ENCODE measurements at places on chromosomes 16 and 17.
A peak's percentile ranks its signal among the peaks of the same experiment; 100 is the strongest.

GRCh38 chr16:89167425-89167941 is 4.1 kb upstream of the CDH15 start:
- peak; percentile 91 for DNase-seq

DNA sequence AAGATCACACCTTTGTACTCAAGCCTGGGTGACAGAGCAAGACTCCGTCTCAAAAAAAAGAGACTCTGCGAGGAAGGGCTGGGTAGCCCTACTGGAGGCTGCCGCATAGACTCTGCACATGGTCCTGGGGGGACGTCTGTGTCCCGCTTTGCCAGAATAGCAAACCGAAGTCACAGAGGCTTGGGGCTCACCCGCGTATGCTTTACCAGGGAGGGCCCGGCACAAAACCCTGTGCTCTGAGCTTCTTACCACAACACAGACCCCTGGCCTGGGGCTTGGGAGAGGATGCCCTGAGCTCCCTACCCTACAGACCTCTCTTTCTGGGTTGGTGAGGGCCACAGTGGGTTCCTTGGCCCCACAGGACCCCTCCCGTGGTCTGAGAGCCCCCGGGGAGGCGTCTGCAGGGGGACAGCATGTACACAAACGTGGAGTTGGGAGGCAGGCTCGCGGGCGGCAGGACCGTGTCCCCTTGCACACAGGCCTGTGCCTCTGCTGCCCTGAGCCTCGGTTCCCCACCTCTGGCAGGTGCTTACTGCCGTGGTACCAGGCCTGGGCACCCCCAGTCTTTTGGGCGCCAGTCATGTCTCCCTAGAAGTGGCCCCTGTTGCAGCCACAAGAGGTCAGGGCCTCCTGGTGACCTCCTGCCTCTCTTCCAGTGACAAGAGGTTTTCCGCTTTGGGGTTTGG is 13.8 kb downstream of the CPNE7 start:
- no peak for DNase-seq

- peak; percentile 99 for DNase-seq
These were observed at the start of gene DRC7 for GRCh38 chr16:57694725-57695679. Gene DRC7 (plus strand): TSS chr16:57694806. CDS start chr16:57697950, 3,144 bp downstream.

- DNase-seq = peak; percentile 84
These were observed 2.6 kb upstream of the FMNL1 start for GRCh38 chr17:45218895-45219661.

- DNase-seq = no peak
These were observed 24.2 kb downstream of the GRB7 start for GRCh38 chr17:39761861-39762496.

DNA sequence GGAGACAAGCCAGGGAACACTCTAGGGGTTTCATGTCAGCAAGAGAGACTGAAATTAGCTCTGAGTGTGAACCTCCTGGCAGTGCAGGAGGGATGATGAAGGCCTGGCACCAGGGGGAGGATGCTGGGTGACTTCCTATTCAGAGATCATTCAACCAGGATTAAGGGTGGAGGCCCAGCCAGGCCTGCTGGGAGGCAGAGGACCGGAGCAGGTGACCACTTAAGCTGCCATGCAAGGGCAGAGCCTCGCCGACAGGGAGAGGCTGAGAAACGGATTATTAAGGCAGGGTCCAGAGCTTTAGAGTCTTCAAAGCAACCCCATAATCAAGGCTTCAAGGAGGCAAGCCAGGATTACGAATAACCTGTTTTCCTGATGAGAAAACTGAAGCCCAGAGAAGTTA is 10.6 kb upstream of the SRCIN1 start:
- no peak for DNase-seq

All from KBM-7 (cell line).